ENCODE measurements at places on chromosomes 2 and 18.
A peak's percentile ranks its signal among the peaks of the same experiment; 100 is the strongest.

- DNase-seq: no peak
Measured at GRCh38 chr2:172179045-172179701, 76.5 kb upstream of the DLX2 start.

- no peak for DNase-seq
Measured at GRCh38 chr2:172813314-172813888, 77.8 kb downstream of the RAPGEF4 start.

GRCh38 chr2:24957221-24957620 lies 14.5 kb downstream of the DNAJC27 start:
- no peak for DNase-seq

DNA sequence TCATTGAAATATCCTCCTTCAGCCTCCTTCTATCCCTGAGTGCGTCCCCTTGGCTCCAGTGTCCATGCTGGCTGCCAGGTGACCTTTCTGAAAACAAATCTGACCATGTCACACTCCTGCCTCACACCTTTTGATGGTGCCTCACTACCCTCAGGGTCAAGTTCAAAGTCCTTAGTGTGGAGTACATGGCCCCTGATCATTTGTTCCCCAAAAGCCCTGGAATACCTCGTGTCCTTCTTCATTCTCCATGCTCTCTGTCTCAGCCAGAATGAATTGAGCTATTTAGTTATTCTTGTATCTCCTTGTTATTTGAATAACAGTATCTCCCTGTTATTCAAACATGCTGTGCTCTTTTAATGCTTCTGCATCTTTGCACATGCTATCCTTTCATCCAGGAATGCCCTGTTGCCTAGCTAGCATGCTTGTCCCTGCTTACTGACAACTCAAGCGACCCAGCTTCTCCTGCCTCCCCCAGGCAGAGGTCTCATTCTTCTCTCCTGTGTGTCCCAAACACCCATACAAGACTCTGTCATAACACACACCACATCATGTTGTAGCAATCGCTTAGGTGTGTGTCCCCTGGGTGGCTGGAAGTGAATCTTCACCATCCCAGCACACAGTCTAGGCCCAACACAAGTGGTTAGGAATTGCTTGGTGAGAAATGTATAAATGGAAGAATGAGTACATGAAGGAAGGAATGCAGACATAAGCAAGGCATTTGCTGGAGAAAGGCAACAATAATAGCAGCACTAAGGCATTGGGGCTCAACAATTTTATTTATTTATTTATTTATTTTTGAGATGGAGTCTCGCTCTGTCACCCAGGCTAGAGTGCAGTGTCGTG lies 144.0 kb downstream of the DDX1 start:
- no peak for DNase-seq

GRCh38 chr2:197247083-197247482 lies 63.5 kb downstream of the ANKRD44 start:
- DNase-seq: no peak

DNA sequence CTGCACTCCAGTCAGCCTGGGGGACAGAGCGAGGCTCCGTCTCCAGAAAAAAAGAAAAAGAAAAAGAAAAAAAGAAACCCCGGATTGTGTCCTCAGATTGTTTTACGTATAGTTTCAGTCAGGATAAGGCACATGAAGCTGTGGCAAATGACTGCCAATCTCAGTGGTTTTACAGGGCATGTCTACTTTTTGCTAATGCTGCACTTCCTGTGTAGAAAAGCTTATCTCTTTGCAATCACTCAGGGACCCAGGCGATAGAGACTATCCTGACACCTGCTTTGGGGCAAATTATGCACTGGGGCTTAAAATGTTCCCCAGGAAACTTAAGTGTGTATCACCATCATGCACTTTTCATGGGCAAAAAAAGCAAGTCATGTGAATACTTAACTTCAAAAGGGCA lies 103.7 kb upstream of the MEIS1 start:
- DNase-seq: no peak

DNA sequence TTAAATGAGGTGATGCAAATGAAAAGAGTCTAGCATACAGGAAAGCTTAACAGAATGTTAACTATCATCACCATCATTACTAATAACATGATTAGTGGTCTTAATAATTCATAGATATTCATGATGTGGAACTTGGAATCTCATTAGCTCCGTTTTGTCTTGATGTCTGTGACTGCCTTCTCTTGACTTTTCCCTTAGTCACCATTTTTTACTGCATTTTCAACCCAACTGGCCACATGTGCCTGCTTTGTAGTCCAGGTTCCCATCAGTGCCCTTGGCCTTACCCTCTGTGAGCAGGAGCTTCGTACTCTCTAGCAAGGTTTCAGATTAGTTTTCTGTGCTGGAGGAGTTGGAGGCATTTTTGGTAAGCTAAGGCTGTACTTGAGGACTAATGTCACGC lies 47.0 kb downstream of the RAB31 start:
- DNase-seq: no peak

DNA sequence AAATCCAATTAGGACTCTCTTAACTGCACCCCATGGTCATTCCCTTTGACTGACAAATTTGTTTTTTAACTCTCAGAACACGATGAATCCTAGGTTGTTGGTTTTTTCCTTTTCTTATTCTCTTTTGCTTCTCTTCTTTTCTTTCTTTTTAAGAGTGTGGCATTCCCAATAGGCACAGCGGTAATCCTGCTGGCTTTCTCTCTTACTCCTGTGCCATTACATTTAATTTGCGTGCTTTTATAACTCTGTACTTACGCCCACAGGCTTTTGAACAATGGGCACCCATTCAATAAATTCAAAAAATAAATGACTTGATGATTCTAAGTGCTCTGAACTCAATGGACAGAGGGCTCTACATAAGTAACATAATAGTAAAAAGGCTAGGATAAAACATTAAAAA lies 189.0 kb upstream of the SMAD7 start:
- DNase-seq: no peak

DNA sequence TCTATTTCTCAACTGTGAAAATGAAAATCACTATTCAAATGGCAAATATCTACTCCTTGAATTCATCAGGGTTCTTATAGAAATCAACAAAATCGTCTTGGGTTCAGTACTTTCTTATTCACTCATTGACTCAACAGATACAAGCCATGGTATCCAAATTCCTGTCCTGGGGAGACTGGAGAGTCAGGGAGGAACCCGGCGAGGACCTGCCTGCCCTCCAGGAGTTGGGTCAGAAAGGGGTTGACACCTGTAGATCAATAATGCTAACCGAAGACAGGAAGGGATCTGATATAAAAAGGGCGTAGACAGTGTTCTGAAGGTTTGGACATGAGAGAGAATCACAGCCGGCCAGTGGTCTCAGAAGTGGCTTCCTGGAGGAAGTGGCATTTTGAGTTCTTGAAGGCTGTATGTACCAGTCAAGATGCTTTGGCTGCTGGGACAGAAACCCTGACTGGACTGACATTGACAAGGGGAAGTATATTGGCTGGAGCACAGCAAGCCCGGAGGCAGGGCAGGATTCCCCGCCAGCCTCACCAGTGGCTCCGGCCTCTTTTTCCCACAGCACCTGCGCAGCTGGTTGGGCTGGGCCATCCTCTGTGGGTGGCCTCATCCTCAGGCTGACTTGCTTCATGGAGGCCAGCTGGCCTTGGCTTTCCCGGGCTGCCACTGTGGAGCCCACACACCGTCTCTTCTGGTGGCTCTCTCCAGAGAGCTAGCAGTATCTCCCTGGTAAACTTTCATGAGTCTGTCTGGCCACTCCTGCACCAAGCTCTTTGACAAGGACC lies 3.0 kb downstream of the LRRFIP1 start:
- DNase-seq: no peak

DNA sequence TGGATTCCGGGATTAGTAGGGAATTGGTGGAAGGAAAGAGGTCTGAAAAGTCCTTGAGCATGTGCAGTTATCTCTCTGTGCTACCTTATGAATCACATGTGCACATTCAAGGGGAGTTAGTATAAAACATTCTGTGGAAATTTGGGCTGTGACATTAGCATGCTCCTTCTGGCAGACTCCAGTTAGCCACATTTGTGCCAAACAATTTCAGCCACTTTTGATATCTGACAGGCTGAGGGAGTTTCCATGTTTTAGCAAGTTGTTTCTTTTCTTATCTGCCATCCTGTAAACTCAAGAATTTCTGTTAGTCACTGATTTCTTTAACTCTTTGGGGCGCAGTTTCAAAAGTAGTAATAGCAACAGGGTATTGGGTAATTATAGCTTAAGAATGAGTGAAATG lies 28.3 kb upstream of the GYPC start:
- DNase-seq: no peak

GRCh38 chr18:53610957-53611356 lies 613.5 kb downstream of the MBD2 start:
- DNase-seq: no peak

GRCh38 chr2:239756790-239757760 lies 268.1 kb downstream of the NDUFA10 start:
- no peak for DNase-seq

GRCh38 chr18:30970196-30970816 lies 72.2 kb downstream of the DSC3 start:
- peak; percentile 14 for DNase-seq

DNA sequence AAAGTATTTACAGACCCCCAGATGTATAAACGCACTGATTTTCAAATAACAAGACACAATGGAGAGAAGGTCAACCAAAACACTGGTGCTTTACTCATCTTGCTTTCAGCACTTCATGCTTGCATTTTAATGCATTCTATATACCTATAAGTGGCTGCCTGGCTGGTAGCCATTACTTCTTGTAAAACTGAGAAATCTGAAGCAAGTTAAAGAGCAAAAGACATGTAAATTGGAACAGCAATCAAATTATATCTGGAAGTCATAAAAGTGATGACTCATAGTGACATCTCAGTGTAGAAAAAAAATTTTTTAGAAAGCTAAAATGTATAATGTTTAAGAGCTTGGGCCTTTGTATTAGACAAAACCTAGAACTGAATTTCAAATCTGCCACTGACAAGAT lies 106.2 kb downstream of the CCDC141 start:
- no peak for DNase-seq

- no peak for DNase-seq
Measured at GRCh38 chr2:582792-583528, 94.2 kb downstream of the TMEM18 start.

GRCh38 chr18:76708071-76708721 lies 114.2 kb upstream of the ZNF236 start:
- DNase-seq: no peak

GRCh38 chr2:218995972-218996711 lies 2.9 kb upstream of the CRYBA2 start:
- peak; percentile 51 for DNase-seq

DNA sequence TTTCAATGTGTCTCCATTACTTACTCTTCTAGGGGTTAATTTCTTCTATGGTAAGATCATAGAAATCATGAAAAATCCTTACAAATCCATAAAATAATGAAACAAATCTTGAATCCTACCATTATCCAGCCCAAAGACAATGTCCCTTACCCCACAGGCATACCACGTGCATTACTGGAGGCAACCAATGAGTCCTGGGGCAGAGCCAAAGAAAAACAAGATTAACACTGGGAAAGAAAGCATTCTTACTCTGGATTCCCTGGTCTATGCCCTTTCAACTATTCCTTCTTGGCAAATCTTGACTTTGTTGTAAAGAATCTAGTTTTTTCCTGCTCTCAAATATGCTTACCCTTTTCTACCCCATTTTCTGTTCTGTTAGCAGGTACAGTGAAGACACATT lies 3.1 kb upstream of the GALNT1 start:
- no peak for DNase-seq

DNA sequence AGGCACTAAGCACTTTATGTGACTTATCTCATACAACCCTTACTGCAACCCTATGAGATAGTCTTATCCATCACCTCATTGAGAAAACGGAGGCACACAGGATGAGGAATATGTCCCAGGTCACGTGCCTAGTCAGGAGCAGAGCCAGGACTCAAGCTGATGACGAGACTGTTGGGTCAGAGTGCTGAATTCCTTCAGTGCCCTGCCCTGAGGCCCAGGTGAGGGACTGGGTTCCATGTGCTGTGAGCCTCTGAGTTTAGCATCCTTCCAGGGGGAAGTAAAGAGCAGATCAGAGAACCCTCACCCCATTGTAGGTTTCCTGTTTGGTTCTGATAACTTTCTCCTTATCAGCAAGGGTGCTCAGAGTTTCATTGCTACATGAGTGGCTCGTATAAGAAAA lies 11.7 kb upstream of the EDAR start:
- no peak for DNase-seq

- DNase-seq: no peak
Measured at GRCh38 chr2:195338856-195339255, 318.2 kb upstream of the SLC39A10 start.

- DNase-seq: no peak
Measured at GRCh38 chr18:21798126-21798525, 57.5 kb downstream of the MIB1 start.

DNA sequence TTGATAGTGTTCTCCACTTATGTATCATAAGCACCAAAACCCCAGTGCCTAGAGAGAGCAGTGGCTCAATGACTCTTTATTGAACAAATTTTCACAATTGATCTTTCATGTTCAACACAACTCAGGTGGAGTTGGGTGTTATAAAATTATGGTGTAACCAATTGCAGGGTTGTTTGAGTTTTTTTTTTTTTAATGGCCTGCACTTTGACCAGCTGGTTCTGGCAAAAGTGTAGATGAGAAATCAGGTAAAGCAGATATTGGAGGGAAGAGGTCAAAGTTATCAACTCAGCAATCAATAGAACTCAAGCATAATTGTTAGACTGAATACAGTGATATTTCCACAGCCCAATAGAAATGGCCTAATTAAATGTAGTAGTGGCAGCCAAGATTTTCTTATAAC lies 1386.3 kb downstream of the SUCLG1 start:
- no peak for DNase-seq

DNA sequence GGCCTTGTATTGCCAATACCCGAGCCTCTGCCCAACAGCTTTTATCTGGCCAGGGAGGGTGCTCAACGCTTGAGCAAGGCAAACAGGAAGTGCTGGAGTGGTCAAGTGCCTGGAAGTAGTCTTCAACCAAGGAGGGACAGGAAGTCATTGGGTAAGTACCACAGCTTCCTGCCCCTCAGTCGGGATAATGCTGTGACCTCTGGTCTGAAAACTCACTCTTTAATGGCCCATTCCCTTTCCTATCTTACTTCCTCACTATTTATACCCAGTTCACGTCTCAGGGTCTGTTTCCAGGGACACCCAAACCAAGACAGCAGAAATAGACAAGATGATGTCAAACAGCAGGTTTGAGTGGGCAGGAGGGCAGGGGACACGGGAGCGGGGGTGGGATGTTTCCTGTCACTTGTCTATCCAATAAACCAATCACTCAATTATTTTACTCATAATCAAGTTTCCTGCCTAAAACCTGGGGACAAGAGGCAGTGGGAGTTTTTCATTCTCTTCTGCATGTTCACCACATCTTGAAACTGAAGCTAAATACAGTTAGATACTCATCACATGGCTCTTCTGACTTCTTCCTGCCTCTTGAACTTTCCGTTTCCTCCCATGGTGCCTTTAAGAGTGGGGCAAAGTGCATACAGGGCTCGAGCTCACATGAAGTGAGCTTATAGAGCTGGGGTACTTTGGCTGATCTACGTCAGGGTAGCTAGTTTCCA lies 68.9 kb upstream of the CAB39 start:
- DNase-seq: no peak

- DNase-seq: no peak
Measured at GRCh38 chr18:46723856-46724415, 32.9 kb downstream of the ST8SIA5 start.

- no peak for DNase-seq
Measured at GRCh38 chr2:213696442-213696841, 412.2 kb downstream of the SPAG16 start.
